ENCODE measurements at places on chromosomes 11 and 22.

DNA sequence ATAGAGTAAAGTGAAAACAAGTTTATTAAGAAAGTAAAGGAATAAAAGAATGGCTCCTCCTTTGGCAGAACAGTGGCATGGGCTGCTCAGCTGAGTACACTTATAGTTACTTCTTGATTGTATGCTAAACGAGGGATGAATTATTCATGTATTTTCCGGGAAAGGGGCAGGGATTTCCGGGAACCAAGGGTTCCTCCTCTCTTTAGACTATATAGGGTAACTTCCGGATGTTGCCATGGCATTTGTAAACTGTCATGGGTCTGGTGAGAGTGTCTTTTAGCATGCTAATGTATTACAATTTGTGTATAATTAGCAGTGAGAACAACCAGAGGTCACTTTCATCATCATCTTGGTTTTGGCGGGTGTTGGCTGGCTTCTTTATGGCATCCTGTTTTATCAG lies 23.5 kb upstream of the SPTY2D1 start:
- no peak for DNase-seq

DNA sequence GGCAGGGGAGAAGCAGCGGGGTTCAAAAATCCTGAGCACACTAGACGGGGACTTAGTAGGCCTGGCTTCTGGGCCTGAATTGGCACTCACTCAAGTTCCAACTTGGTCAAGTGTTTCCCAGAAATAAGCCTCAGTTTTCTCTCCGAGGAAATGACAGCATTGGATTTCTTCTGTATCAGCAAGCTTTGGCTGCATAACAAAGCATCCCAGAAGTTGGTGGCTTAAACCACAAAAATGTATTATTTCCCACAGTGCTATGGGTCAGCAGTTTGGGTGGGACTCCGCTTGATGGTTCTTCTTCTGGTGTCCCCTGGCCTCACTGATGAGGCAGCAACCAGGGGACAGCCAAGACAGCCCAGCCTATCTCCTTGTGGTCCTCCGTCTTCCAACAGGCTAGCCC lies 1.6 kb upstream of the CYTH4 start:
- no peak for DNase-seq

GRCh38 chr11:12868315-12869073 lies 140.6 kb upstream of the RASSF10 start:
- no peak for DNase-seq

DNA sequence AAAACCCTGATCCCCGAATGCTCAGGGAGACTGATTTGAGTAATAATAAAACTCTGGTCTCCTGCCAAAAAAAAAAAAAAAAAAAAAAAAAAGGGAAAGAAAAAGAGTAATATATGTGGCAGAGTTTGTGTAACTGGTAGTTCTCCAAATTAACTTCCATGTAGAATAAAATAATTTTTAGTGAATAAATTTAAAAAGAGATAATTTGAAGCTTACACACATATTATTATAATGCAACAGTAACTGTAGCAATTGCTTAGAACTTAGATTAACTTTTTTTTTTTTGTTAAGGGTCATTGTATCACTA lies 11.0 kb upstream of the MRPL17 start:
- DNase-seq: no peak

DNA sequence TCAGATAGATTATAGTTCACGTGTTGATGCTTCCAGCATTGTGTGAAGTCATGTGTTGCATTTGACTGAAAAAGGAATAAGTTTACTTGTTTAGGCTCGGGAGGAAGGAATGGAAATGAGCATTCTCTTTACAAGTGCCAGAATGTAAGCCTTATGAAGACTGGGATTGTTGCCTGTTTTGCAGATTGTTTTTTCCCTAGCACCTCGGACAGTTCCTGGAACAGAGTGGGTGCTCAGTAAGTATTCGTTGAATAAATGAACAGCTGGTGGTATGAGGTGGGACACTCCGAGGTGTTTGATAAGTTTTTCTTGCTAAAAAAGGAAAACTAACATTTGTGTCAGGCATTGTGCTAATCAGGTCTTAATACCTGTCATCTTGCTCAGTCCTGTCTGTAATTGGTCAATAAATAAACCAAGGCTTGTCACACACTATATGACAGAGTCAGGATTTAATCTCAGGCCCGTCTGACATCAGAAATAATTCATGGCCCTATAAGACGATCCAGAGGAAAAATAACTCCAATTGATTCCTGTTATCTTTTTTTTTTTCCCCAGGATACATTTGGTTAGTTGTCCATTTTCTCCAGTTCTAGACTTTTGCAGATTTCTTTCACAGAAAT lies 304.7 kb downstream of the NELL1 start:
- DNase-seq: no peak

- DNase-seq: no peak
Measured at GRCh38 chr11:940496-941135, 14.9 kb downstream of the AP2A2 start.

DNA sequence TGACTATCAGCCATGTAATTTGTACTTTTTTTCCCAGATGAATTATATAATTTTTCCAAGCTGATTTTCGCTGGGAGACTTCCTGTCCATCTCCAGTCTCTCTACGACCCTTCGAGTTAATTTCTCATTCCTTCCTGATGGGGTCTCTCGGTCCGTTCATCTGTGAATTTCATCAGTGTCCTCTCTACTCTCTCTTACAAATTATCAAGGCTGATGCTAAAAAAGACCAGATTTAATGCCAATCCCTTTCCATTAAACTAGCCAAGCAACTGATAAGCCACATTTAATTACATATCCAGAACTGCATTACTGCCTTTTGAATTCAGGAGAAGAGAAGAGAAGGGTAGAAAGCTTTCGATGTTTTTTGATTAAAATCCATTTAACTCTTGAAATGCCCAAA lies 25.8 kb downstream of the VSIG10L2 start:
- DNase-seq: no peak

DNA sequence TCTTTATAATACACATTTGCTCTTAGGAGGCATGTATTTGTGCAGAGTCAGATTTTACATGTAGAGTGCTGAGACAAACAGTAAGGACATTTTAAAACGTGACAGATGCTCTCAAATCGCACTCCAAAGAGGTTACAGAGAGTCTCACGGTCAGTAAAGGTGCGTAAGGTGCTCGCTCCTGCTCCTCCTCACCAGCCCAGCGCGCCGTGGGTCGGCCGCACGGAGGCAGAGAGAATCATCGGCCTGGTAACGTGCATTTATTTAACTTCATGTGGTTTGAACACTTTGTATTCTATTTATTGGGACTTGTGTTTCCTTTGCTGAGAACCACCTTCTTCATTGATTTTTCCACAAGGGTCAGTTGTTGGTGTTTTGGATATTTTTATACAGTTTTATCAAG lies 900.1 kb downstream of the BRD1 start:
- no peak for DNase-seq

- DNase-seq: no peak
Measured at GRCh38 chr11:91585035-91585801, 639.4 kb upstream of the FAT3 start.

DNA sequence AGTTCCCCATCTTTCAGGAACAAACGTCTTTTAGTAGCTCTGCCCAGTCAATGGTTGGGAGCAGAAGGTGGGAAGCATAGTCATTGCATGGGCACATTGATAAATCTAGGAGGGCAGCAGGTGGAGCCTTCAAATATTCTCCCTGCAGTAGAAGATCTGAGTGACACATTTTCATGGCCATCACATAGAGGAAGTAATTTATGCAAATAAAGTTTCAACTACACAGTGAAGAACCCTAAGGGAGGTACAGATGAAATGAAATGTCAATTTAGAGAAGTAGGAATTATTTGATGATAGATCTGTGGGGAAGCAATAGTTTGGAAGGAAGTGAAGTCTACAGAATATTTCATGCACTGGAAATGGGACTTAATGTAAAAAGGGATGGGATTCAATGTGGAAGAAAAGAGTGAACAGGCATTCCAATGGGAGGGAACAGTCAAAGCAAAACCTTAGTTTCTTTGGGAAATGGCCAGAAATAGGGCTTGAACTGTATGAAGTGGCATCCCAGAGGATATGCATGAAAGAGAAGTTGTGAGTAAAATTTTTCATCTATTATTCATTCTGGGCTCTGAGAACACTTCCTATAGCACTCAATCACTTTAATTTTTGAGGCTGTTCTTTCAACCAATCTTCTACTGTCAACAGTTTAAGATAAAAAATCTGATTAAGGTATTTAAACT lies 256.2 kb upstream of the LUZP2 start:
- DNase-seq: no peak

DNA sequence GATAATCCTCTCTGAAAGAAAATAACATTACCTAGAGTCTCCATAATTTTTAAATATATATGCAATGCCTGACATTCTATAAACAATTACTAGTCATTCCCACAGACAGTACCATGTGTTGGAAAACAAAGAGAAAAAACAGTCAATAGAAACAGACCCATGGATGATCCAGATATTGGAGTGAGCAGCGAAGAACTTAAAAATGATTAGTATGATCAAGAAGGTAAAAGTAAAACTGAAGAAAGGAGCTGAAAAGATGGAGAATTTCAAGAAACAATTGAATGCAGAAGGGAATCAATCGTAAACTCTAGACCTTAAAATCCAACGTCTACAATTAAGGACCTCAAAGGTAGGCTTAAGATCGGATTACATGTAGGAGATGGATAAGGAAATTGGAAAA lies 330.6 kb downstream of the SHANK2 start:
- no peak for DNase-seq

DNA sequence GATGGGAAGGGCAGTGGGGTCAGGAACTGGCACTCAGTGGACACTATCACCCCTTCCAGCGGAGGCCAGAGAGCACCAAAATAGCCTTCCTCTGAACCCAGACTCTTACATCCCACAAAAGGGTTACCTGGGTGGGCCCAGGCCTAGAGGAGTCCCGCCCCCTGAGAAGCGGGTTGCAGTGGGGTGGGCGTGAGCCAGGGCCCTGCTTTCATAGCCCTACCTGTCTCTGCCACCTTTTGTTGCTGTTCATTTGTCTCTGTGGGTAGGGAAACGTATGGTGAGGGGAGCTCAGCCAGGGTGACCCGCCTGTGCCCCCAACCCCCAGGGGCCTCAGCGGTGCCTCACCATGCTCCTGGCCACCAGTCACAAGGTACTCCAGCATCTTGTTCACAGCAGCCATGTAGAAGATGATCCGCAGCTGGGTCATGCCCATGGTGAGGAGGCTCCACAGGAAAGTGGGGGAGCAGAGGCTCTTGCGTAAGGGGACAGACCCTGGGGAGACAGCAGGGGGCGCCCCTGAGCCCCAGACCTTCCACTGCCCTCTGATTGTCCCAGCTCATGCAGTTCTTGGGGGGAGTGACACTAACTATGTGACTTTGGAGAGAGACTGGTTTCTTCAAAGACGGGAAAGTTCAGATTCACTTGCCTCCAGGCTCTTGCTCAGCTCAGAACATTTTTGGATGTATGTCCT lies 24.0 kb downstream of the SLC43A1 start:
- peak; percentile 34 for DNase-seq

DNA sequence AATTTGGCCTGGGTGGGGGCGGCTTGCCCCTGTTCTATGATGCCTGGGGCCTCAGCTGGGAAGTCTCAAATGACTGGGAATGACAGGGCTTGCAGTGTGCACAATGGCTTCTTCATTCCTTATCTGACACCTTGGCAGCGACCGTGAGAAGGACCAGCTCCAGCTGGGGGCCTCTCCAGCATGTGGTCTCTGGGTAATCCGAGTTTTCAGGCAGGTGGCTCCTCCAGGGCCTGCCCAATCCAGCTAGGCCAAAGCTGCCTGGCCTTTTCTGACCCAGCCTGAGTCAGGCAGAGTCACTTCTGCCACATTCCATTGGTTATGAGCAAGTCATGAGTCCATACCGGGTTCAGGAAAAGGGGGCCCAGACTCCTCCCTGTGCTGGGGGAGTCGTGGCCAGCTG lies 646.0 kb downstream of the OPCML start:
- no peak for DNase-seq

GRCh38 chr11:29900382-29900781 lies 116.4 kb downstream of the KCNA4 start:
- no peak for DNase-seq

DNA sequence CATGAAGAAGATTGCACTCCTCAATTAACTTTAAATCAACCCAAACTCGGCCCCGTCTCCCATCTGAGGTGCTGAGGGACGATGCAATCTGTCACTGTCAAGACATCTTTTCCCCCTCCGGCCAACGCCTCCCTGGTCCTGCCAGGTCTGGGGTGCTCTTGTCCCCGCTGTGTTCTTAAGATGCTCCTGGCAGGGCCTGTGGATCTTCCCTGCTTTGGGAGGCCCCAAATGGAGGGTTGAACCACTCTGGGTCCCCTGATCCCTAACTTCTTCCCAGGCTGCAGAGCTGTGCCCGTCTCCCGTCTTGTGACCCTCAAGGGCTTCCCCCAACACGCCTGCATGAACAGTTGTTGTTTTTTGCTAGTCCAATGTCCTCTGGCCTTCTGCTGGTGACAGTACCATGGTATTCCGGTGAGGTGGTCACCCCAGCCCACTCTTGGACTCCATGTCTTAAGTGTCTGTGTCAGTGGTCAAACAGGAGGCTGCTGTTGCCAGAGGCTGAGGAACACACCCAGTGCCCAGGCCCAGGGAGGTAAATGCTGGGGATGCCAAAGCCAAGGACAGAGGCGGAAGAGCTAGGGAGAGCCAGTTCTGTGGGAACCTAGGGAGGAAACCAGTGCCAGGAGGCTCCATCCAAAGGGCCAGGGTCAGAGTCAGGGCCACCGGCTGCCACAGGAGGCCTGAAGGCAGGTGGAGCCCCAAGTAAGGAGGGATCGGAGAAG lies 70.6 kb upstream of the SHANK2 start:
- DNase-seq: no peak

- DNase-seq: no peak
Measured at GRCh38 chr22:37007651-37008050, 11.6 kb downstream of the TST start.

DNA sequence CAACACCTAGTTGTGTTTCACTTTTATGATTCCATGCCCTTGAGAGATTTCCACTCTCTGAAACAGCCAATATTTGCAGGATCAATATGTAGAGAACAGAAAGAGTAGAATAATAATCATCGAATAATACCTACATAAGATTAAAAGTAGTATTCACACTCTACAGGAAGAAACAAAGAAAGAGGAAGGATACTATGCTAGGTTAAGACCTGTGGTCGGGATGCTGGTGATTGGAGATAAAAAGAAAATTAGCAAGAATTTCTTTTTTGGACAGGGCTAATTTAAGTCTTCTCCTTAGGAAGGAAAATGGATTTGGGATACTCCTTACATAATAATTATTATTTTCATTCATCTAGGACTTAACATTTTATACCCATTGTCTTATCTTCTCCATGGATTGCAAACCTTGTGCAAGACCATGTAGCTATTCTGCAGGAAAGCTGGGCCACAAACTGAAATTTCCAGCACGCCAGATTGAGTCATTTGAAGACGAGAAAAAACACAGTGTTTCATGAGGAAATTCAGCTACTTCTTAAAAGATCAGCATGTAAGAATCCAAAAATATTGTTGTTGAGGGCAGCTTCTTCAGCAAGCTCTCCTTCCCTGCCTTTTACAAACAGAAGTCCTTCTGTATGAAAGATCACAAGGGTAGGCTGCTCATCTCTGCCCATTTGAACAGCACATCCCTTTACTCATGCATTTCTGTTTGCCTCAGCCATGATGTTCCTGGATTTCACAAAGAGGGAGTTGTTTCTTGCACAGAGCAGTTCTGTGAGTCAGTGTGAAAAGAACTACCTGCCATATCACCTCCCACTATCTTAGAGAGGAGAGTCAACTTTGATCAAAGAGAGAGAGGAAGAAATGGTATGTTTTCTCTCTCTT lies 90.7 kb downstream of the FAM76B start:
- DNase-seq: no peak

Data from activated gamma-delta T cell treated with Interleukin-2 at 50 U/mL for 16 hours (primary cell).